ENCODE measurements at places on chromosomes 11 and 22.

DNA sequence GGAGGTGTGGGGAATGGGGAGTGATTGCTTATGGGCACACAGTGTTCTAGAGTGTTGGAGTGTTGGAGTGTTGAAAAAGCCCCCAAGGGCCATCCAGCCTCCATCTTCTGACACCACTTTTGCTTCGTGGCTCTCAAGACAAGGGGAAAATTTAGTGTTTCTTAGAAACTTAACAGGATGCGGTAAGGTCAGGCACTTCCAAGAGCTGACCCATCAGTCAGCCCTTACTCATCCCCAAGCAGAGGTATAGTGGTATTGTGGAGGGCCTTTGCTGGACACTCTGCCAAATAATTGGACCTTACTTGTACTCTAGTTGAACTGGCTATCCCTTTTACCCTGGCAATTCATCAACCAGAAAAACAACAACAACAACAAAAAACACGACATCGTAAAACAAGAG is 14.8 kb upstream of the ALDH3B2 start:
- no peak for DNase-seq

- DNase-seq: no peak
Measured at GRCh38 chr11:36719358-36720107, 121.5 kb upstream of the RAG2 start.

DNA sequence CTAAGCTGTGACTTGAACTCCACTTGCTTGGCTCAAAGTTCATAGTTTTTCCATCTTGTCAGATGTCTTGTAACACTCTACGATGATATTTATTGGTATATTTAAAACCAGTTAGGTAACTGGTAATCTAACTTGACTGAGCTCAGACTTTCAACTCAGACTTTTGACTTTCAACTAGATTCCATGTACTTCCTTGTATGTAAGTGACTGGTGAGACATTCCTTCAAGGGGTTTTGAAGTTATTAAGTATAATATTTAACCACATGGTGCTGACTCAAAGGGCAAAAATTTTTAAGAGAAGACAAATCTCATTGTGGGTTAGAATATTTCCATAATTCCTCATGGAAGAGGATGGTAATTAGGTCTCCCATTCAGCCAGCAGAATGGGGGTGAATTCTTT is 631.3 kb upstream of the ANO5 start:
- DNase-seq: no peak

DNA sequence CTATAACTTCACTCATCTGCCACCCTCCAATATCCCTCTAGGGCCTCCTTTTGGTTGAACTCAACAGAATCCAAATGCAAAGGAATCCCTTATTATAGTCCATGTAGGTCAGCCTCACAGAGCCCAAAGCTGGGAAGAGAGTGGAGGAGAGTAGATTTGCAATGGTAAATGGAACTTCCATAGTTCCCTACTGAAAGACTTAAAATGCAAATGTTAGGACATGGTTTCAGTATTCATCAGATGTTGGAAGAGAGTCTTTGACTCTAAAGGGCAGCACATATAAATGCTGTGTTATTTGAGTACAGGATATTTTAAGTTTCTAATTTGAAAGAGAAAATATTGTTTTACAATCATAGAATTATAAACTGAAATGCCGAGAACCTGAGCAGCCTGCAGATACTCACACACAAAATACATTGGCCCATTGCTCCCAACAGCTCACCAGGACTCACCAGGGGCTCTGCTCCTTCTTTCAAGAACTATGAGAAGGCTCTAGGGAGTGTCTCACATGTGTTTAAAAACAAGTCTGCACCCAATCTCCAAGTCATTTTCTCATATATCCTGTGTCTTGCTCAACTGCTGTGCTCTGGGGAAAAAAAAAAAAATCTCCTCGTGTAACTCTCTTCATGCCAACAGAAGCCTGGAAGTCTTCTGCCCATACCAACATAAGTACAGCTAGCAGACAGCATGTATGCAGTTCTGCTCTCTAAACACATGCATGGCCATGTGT is 39.6 kb downstream of the SYT9 start:
- no peak for DNase-seq

DNA sequence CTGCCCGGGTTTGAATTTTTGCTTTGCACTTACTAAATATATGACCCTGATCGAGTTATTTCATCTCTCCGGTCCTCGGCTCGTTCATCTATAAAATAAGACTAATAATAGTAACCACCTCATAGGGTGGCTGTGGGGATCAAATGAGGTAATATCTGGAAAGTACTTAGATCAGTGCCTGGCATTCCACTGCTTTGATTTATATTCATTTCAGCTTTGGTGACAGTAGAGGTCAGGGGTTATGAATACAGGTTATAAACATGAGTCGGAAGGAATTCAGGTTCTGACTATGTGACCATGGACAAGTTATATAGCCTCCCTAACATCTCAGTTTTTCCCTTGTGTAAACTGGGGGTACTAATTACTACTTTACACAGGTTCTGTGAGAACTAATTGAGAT is 2.9 kb upstream of the TEAD1 start:
- no peak for DNase-seq

All from NCI-H1436 treated with DMSO at 0.1 percent for 48 hours (cell line).